ENCODE measurements at places on chromosomes 13 and 19.

- no peak for DNase-seq
Observed at GRCh38 chr13:50948601-50949000, 39.0 kb downstream of the RNASEH2B start.

GRCh38 chr13:23685416-23685815, 115.2 kb downstream of the TNFRSF19 start:
- no peak for DNase-seq

DNA sequence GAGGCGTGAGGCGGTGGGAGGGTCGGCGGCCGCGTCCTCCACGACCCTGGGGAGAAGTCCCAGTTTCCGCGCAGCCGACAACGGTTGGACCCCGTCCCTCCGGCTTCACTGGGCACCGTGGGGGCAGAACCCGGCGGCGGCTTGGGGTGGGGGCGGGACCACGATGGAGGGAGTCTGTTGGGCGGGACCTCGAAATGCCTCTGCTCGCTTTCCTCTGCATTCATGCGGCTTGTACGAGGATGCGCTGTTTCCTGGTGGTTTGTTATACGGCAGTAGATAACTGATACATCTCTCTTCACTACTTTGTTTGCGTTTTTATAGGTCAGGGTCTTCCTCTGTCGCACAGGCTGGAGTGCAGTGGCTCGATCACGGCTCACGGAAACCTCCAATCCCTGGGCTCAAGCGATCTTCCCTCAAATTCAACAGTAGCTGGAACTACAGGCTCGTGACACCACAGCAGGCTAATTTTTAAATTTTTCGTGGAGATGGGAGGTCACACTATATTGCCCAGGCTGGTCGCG, 24.6 kb upstream of the ZNF846 start:
- DNase-seq, result no peak

- DNase-seq, result no peak
Observed at GRCh38 chr19:39494661-39495060, 4.1 kb upstream of the DLL3 start.

DNA sequence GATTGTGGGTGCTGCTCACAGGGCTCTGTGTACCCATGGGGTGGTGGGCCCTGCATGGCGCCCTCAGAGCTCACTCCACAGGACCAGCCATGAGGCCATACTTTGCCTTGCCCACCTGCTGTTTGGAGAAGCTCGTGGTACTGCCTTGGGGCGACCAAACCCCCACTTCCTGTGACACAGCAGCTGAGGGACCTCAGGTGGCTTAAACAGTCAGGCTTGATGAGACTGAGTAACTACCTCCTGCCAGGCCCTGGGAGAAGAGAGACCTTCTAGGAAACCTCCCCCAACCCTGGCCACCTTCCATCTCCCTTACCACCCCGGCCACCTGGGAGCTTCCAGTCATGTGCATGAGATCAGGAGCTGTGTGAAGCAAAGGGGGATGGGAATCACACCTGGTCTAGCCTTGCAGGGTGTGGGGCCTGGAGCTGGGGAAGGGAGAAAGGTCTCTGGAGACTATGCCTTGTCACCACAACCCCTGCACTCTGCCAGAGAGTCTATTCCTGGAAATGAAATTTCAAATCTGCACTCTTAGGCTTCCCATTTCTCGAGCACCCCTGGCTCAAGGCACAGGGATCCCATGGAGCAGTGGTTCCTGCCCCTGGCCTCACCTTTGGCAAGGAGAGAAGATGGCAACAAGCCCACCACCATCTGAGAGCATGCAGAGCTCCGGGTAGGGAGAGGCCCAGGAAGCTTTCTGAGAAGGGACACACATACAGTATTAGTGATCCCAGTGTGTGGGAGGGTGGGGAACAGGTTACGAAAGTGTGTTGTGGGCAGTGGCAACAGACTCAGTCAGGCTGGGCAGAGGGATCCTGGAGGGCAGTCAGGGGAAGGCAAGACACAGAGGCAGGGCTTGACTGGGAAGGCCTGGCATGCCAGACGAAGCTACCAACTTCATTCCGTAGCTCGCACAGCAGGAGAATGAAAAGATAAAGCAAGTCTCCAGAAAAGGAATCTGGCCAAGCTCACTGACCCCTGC, 125.0 kb downstream of the URI1 start:
- DNase-seq, result no peak

GRCh38 chr19:38975214-38975860, at the start of gene FBXO17:
TSS of gene FBXO17 (minus strand) at chr19:38975742. CDS start at chr19:38950319, 25,423 bp downstream.
- peak; percentile 46 for DNase-seq

- no peak for DNase-seq
Observed at GRCh38 chr13:22883262-22883840, 297.4 kb upstream of the SGCG start.

DNA sequence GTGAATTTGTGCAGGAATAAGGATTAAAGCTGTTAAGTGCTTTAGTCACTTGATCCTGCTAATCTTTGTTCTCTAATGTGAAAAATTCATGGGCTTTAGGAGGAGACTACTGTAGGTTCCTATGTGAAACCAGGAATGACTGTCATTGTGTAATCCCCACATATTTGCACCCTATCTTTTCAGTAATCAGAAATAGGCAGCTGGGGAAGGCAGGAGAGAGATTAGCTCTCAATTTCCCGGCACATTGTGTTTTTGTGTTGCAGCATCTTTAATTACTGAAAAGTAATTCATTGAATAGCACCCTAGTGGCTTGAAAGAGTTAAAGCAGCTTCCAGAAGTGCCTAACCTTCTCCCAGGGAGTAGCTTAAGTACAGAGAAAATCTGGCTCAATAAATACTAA, 282.9 kb downstream of the OLFM4 start:
- no peak for DNase-seq

DNA sequence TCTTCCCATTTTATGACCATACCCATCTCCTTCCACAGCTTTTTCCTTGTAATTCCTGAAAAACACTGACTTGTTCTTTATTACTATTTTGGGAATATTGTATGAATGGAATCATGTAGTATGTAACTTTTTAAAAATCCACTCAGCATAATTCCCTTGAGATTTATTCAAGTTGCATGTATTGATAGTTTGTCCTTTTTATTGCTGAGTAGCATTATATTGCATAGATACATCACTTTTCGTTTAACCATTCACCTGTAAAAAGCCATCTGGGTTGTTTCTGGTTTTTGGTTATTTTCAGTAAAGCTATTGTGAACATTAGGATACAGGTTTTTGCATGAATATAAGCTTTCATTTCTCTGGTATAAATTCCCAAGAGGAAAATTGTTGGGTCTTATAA, 115.4 kb downstream of the GPC5 start:
- DNase-seq, result no peak

DNA sequence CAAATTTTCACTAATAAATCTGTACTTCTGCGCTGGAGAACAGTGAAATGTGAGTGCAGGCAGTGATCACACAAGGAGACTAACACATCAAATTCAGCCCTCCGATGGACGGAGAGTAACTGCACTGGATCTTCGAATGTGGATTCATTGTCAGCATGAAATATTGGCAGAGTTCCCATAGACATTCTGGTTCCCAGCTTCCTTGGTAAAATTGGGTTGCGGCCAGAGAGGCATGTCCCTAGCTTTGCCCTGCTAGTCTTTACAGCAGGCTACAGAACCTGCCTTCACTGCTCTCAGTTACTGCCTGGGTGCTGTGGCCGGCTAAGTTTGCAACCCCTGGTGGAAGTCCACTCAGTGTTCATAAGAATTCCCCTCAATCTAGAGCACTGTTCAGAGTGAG, 32.3 kb upstream of the UQCRFS1 start:
- DNase-seq, result no peak

DNA sequence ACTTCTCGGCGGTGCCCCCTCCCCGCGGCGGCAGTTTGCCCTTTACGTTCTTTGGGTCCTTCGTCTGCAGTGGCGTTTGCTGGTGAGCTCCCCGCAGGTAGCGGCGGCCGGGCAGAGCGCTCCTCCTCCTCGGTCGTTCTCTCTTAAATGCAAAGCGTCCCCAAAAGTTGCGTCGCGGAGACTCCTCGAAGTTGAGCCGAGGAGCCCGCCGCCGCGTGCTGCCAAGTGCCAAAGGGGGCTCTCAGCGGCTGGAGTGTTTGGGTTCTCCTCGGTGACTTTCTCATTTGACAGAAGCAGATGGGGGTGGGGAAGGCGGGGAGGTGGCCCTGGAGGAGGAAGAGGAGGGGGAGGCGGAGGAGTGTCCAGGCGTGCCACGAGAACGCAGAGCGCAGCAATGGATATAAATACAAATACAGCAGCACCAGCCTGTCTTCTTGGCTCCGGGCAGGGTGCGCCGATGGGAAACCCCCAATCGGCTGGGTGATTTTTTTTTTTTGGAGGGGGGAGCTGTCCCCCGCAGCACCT, at the start of gene SOX21:
SOX21 (minus strand) TSS at position 259 of the 525 bp plus-strand sequence. CDS start 496 bp downstream, outside the sequence.
- DNase-seq, result peak; percentile 46

- DNase-seq, result no peak
Observed at GRCh38 chr13:26518451-26518959, 39.0 kb upstream of the WASF3 start.

- DNase-seq, result no peak
Observed at GRCh38 chr19:808423-808775, 11.1 kb downstream of the PTBP1 start.

GRCh38 chr13:29170436-29171082, 350.4 kb downstream of the MTUS2 start:
- no peak for DNase-seq

GRCh38 chr19:11982526-11982925, 17.7 kb downstream of the ZNF763 start:
- no peak for DNase-seq

DNA sequence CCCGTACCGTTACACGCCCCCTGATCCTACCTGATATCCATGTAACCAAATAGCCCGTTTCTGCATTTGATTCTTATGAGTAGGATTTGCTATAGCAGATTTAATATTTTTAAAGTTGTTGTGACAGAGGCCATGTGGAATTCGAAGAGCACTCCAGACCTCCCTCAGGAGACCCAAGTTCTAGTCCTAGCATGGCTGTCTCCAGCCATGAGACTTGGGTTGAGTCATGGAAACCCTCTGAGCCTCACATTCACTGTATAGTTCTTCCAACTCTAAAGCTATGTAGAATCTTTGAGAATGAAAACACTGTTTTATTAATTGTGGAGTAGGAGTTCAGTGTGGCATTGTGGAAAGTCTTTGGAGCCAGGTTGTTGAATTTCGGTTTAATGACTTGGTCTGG, 8.0 kb upstream of the GPR183 start:
- no peak for DNase-seq

GRCh38 chr19:19256072-19256969, 16.8 kb downstream of the TM6SF2 start:
- peak; percentile 63 for DNase-seq

DNA sequence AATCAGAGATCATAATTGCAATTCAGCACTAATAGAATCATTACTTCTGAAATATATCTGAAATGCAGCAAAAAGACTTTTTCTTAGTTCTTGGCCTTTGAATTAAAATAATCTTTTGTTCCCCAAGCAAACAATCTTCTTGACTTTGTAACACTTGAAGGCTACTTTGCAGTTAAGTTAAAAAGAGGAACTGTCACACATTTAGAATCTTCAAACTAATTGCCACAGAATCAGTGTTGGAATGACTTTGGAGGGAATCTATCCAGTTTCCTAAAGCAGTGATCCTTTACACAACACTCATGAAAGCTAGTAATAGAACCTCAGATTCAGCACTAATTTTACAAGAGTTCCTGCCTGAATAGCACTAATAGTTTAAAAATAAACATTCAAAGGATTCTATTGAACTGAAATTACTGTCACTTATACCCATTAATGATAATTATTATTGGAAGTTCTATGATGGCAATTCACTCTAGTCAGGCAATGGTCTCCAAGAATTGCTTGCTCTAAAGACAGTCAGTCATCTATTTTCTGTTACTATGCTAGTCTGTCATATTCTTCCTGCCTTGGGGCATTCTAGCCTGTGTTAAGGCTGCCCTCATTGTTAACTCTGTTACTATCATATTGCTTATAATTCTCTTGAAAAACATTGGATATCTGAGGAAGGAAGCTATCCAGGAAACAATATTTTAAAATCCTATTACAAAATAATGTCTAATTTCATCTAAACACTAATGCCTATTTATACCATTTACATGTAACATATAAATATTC, 362.4 kb downstream of the DIAPH3 start:
- DNase-seq, result no peak

GRCh38 chr19:19094513-19094912, 30.7 kb downstream of the SLC25A42 start:
- no peak for DNase-seq

GRCh38 chr13:27969082-27969865, at the start of gene CDX2:
TSS of gene CDX2 (minus strand) at chr13:27969315. CDS start at chr13:27969006, 309 bp downstream.
- no peak for DNase-seq

All from nucleus accumbens (tissue), 56 donors.